ENCODE measurements at places on chromosomes 6 and 20. TPM values are rescaled to one million over a fixed set of nuclear protein-coding genes. Genes with fewer than 3 reads are reported as not detected.

The SAPCD1 gene
- 1.2 TPM for total RNA-seq

The FILIP1 gene
- total RNA-seq = 0.62 TPM

The TMEM14B gene
- total RNA-seq = 104 TPM

The LY6G6D gene
- total RNA-seq = not detected

The TOP1 gene
- 37.4 TPM for total RNA-seq

The LMBRD1 gene
- 15.6 TPM for total RNA-seq

The LY86 gene
- total RNA-seq = not detected

The RAB44 gene
- total RNA-seq = not detected

The MLN gene
- total RNA-seq = not detected

The FRK gene
- 0.33 TPM for total RNA-seq

The HLA-DQA2 gene
- total RNA-seq = not detected

The GPX5 gene
- total RNA-seq = not detected

The TPBG gene
- total RNA-seq = 93.1 TPM

The PI16 gene
- total RNA-seq = 0.75 TPM

The LINC00237 gene
- not detected for total RNA-seq

The CITED2 gene
- 99.2 TPM for total RNA-seq

The AIG1 gene
- 27.9 TPM for total RNA-seq

The EDEM2 gene
- 56.7 TPM for total RNA-seq

The DAAM2 gene
- total RNA-seq = 6.5 TPM

The FRMD1 gene
- total RNA-seq = under 0.01 TPM

The CARMIL1 gene
- 10.2 TPM for total RNA-seq

The ARMH2 gene
- not detected for total RNA-seq

The SGK2 gene
- total RNA-seq = 1.1 TPM

The COL11A2 gene
- total RNA-seq = 0.11 TPM

The MEP1A gene
- total RNA-seq = not detected

The SLC26A8 gene
- total RNA-seq = not detected

The PXDC1 gene
- total RNA-seq = 66.2 TPM

All from uterine smooth muscle cell (primary cell).